Placental pericyte (primary cell): ENCODE measurements at places on chromosomes 11 and 22. TPM values are rescaled to one million over a fixed set of nuclear protein-coding genes. Genes with fewer than 3 reads are reported as not detected.

The LRRC55 gene
- total RNA-seq, result not detected in 2 replicates

The CFL1 gene
- 1,011 and 1,285 TPM in 2 replicates for total RNA-seq

The CCDC87 gene
- 0.29 and 0.44 TPM in 2 replicates for total RNA-seq

The TTLL12 gene
- 40.9 and 65.1 TPM in 2 replicates for total RNA-seq

The KCNQ1OT1 gene
- total RNA-seq, result 3.5 and 4.2 TPM in 2 replicates

The OLFML1 gene
- 0.44 and 0.72 TPM in 2 replicates for total RNA-seq

The SPA17 gene
- 5.0 and 7.9 TPM in 2 replicates for total RNA-seq

The SYT9 gene
- total RNA-seq, result 0.43 TPM in 1 of 2 replicates, not detected in the other
